CD14-positive monocyte (primary cell): ENCODE measurements at places on chromosomes 11 and 22. TPM values are rescaled to one million over a fixed set of nuclear protein-coding genes. Genes with fewer than 3 reads are reported as not detected.

GRCh38 chr11:12859872-12860657 lies 149.1 kb upstream of the RASSF10 start:
- no peak overlapping the region for H3K4me3 ChIP-seq
- H3K27ac ChIP-seq, result no peak overlapping the region

DNA sequence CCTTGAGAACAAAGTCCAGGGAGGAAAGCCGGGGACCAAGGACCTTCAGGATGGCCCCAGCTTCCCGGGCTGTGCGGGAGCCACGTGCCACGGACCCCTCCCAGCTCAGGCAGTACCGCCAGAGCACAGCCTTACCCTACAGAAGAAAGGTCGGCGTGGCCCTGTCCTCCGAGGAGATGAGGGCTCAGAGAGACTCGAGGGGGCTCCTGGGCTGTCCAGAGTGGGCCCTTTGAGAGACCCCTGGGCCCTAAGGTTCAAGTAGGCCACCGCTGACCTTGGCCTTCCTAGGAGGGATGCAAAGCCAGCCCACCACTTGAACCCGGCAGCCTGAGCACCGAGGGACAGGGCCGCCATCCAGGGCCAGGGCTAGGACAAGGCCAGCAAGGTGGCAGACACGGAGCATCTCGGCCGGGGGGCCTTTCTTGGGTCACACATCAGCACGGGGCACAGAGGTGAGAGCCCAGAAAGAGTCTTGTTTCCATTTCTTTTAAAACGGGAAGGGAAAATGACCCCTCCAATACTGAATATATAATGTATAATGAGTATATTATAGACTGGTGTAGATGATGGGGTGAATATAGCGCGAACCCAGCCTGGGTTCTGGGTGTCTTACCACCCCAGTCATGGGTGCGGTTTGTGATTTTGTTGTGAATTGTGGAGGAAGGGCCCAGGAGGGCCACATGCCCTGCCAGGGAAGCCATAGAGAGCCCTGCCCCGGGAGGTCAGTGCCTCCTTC lies 34.4 kb upstream of the PPARA start:
- H3K4me1 ChIP-seq, result peaks cover 22% of the 10 kb centered on the region
- peaks cover 28% of the 10 kb centered on the region for H3K36me3 ChIP-seq
- DNase-seq, result no peak
- H3K27me3 ChIP-seq, result no peaks in the 10 kb centered on the region

- H3K4me3 ChIP-seq, result peak overlapping the region; percentile 82
- no peaks in the 10 kb centered on the region for H3K27me3 ChIP-seq
- H3K27ac ChIP-seq, result peak overlapping the region; percentile 23
- no peak for DNase-seq
Observed at GRCh38 chr22:30290342-30291057, 1.2 kb upstream of the CASTOR1 start.

GRCh38 chr11:107587306-107587979 lies 3.5 kb upstream of the ELMOD1 start:
- no peaks in the 10 kb centered on the region for H3K36me3 ChIP-seq
- H3K27me3 ChIP-seq, result peaks cover 68% of the 10 kb centered on the region
- no peak overlapping the region for H3K27ac ChIP-seq
- no peak overlapping the region for H3K4me3 ChIP-seq

- no peak overlapping the region for H3K4me3 ChIP-seq
- no peak for DNase-seq
- no peaks in the 10 kb centered on the region for H3K27me3 ChIP-seq
- no peaks in the 10 kb centered on the region for H3K36me3 ChIP-seq
- no peak overlapping the region for H3K27ac ChIP-seq
- no peaks in the 10 kb centered on the region for H3K4me1 ChIP-seq
Observed at GRCh38 chr22:40728731-40729189, 49.5 kb downstream of the MCHR1 start.

GRCh38 chr11:114929351-114930000 lies 251.1 kb downstream of the NXPE2 start:
- no peak for DNase-seq
- H3K36me3 ChIP-seq, result no peaks in the 10 kb centered on the region
- H3K27me3 ChIP-seq, result no peaks in the 10 kb centered on the region
- H3K4me3 ChIP-seq, result no peak overlapping the region
- no peaks in the 10 kb centered on the region for H3K4me1 ChIP-seq

DNA sequence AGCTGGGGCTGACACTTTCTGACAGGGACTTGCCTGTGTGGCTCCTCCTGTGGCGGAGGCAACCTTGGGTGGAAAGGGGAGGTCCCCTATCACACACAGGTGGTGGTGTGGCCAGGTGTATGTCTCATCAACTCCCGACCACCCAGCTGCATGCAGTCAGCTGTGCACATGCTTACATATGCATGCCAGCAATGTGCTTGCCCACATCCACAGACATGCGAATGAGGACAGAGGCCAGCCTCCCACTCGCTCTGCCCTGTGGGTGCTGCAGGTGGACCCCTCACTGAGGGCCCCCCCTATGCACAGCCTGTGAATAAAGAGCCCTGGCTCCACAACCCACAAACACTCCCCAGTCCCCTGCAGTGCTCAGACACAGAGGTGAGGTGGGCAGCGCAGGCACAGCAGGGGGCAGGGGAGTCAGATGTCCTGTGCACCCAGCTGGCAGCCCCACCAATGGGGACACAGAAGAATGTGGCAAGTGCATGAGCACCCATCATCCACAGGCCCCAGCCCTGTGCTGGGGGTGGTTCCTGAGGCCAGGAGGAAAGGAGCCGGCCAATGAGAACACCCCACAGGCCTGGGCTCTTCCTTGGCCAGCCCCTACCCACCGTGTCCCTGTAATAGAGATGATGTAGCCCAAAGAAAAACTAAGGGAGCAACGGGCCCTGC lies 9.5 kb downstream of the GNB1L start:
- peaks cover 18% of the 10 kb centered on the region for H3K4me1 ChIP-seq
- DNase-seq, result no peak
- H3K4me3 ChIP-seq, result peak overlapping the region; percentile 64
- H3K27ac ChIP-seq, result peak overlapping the region; percentile 67

DNA sequence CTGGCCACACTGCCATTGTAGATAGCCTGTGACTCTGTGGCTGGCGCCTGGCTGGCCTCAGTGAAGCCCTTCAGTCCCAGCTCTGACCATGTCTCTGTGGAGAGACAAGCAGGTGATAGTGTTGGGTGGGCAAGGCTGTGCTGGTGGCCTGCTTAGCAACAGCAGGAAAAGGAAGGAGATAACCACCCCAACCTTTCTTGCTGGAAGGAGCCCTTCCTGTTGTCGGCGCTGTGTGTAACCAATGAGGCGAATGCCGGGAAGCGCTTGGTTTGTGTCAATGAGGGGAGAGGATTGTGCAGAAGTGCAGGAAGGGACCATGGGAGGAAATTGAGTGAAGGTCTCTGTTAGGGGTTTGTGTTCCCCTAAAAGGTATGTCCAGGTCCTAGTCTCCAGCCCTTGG lies 27.3 kb downstream of the PARVB start:
- no peaks in the 10 kb centered on the region for H3K27me3 ChIP-seq
- no peak for DNase-seq
- H3K27ac ChIP-seq, result no peak overlapping the region
- no peak overlapping the region for H3K4me3 ChIP-seq
- H3K36me3 ChIP-seq, result peaks cover 3% of the 10 kb centered on the region

GRCh38 chr22:33353502-33353901 lies 295.3 kb upstream of the SYN3 start:
- no peak for DNase-seq
- H3K4me1 ChIP-seq, result no peaks in the 10 kb centered on the region
- H3K27me3 ChIP-seq, result no peaks in the 10 kb centered on the region
- no peaks in the 10 kb centered on the region for H3K36me3 ChIP-seq

DNA sequence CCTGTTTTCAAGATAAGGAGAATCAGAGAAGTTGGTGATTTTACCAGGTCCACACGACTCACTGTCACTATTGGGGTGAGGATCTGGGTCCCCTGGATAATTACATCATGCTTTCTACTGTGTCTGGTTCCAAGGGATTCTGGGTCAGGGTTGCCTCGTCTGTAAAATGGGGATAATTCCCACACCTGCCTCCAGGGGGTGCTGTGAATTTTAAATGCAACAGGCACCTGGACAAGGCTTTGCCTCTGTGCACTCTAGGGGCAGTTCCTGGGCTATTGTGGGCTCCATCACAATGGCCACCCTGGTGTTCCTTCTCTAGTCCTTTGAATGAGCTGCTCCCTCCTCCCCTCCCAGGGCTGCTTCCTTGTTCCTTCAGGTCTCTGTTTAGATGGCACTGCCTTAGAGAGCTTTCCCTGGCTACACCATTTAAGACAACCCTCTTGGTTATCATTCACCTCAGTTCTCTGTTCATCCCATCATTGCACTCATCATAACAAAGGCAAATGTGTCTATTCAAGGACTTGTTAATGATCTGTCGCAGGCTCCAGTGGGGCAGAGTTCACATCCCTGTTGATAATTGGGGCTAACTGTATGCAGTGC lies 178.6 kb downstream of the MIAT start:
- H3K27me3 ChIP-seq, result no peaks in the 10 kb centered on the region
- no peaks in the 10 kb centered on the region for H3K36me3 ChIP-seq
- peak; percentile 20 for DNase-seq

DNA sequence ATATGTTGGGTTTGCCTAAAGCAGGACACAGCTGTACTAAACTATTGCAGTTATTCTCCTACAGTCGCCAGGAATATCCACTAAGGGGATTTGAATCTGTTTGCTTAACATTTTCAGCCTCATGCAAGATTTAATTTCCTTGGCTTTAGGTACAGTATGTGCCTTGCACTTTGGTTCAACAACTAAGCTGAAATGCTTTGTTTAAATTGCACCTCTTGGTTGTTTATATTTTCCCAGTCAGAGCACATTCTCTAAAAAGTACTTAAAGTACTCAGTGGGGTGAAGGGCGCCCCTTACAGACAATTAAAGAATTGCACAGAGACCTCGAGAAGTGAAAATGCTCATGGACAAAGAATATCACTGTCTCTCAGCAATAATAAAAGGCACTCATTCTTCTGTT lies 107.8 kb upstream of the MTNR1B start:
- no peaks in the 10 kb centered on the region for H3K4me1 ChIP-seq
- no peak overlapping the region for H3K27ac ChIP-seq
- DNase-seq, result no peak
- H3K27me3 ChIP-seq, result no peaks in the 10 kb centered on the region

DNA sequence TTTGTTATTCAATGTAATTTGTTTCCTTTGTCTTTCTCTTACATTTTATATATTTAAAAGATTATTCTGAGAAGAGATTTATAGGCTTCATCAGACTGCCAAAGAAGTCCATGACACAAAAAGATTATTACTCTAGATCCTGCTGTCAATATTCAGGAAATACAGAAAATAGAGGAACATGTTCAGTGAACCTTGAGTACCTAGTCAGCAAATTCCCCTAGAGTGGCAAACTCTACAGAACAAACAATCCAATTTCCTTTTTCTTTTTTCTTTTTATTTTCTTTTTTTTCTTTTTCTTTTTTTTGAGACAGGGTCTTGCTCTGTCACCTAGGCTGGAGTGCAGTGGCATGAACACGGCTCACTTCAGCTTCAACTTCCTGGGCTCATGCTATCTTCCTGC lies 23.9 kb downstream of the TTC17 start:
- no peak overlapping the region for H3K27ac ChIP-seq
- no peak overlapping the region for H3K4me3 ChIP-seq
- H3K36me3 ChIP-seq, result peaks cover 88% of the 10 kb centered on the region
- no peak for DNase-seq

GRCh38 chr11:11992257-11993212 lies 15.9 kb downstream of the DKK3 start:
- no peak overlapping the region for H3K4me3 ChIP-seq
- no peak for DNase-seq
- no peaks in the 10 kb centered on the region for H3K4me1 ChIP-seq
- no peaks in the 10 kb centered on the region for H3K27me3 ChIP-seq

GRCh38 chr11:44752713-44753112 lies 26.0 kb downstream of the TSPAN18 start:
- no peak overlapping the region for H3K4me3 ChIP-seq
- no peak for DNase-seq
- H3K36me3 ChIP-seq, result no peaks in the 10 kb centered on the region
- H3K27me3 ChIP-seq, result no peaks in the 10 kb centered on the region

- peaks cover 95% of the 10 kb centered on the region for H3K4me1 ChIP-seq
- no peaks in the 10 kb centered on the region for H3K27me3 ChIP-seq
- H3K36me3 ChIP-seq, result no peaks in the 10 kb centered on the region
Observed at GRCh38 chr11:74022546-74022945, 13.7 kb upstream of the UCP3 start.

DNA sequence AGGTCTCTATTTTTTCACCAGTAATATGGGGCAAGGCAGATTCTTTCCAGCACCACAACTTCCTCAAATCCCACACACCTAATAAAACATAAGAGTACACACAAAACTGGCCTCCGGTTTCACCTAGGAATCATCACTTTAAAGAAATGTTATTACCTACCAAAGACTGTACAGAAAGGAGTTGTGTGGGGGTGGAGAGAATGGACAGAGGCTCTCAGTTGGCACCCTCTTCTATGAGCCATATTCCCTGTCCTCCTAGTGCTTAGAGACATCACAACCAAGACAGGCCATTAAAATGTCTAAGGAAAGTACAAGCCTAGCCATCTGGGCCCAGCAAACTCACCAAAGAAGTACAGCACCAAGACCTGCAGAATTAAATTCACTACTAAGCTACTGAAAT lies 56.1 kb downstream of the RBFOX2 start:
- H3K27me3 ChIP-seq, result no peaks in the 10 kb centered on the region
- H3K4me3 ChIP-seq, result no peak overlapping the region
- H3K4me1 ChIP-seq, result no peaks in the 10 kb centered on the region
- no peaks in the 10 kb centered on the region for H3K36me3 ChIP-seq
- DNase-seq, result no peak

- H3K4me1 ChIP-seq, result no peaks in the 10 kb centered on the region
- no peaks in the 10 kb centered on the region for H3K36me3 ChIP-seq
- no peak overlapping the region for H3K27ac ChIP-seq
- no peak for DNase-seq
Observed at GRCh38 chr11:131917634-131918384, 547.4 kb downstream of the NTM start.

GRCh38 chr11:127804747-127805400 lies 782.5 kb downstream of the ETS1 start:
- H3K4me3 ChIP-seq, result no peak overlapping the region
- H3K4me1 ChIP-seq, result no peaks in the 10 kb centered on the region
- H3K27ac ChIP-seq, result no peak overlapping the region
- H3K27me3 ChIP-seq, result no peaks in the 10 kb centered on the region
- H3K36me3 ChIP-seq, result no peaks in the 10 kb centered on the region
- no peak for DNase-seq

The RGL4 gene
- 1.0 and 2.3 TPM in 2 replicates for polyA plus RNA-seq

The KRTAP5-1 gene
- polyA plus RNA-seq, result not detected in 2 replicates

The POU2AF2 gene
- polyA plus RNA-seq, result not detected

The ART1 gene
- polyA plus RNA-seq, result not detected

The DLG2 gene
- polyA plus RNA-seq, result not detected

The SCUBE1 gene
- polyA plus RNA-seq, result 0.15 and 0.32 TPM in 2 replicates

The LRRC74B gene
- not detected for polyA plus RNA-seq

The SYNGR1 gene
- polyA plus RNA-seq, result 39.6 TPM

The C11orf52 gene
- polyA plus RNA-seq, result not detected

The CCDC81 gene
- polyA plus RNA-seq, result 0.24 TPM

The CYB5R3 gene
- polyA plus RNA-seq, result 54.0 TPM

The ROBO3 gene
- 0.81 TPM for polyA plus RNA-seq

The PNPLA3 gene
- not detected for polyA plus RNA-seq

The RBFOX2 gene
- polyA plus RNA-seq, result not detected

The MFRP gene
- polyA plus RNA-seq, result not detected

The SCGB1C1 gene
- polyA plus RNA-seq, result not detected in 2 replicates

The PKDREJ gene
- polyA plus RNA-seq, result not detected
